C1 segment of cervical spinal cord (tissue), 14 donors: ENCODE measurements at places on chromosomes 2 and 18.

DNA sequence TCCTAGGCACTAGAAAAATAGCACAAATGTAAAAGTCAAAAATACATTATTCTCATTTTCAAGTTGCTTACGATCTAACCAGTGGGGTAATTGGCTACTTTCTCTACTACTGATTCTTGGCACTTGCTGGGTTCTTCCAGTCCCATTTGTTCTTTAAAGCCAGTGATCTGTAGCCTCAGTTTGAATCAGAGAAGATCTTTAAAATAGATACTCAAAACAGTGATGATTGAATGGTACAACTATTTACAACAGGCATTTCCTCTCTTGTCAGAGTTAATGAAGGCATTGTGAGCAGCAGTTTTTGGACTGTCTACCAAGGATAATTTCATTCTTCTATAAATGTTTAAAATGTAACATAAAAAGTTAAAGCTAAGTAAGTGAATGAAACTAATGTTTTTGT lies 128.3 kb upstream of the FSIP2 start:
- no peak for DNase-seq

DNA sequence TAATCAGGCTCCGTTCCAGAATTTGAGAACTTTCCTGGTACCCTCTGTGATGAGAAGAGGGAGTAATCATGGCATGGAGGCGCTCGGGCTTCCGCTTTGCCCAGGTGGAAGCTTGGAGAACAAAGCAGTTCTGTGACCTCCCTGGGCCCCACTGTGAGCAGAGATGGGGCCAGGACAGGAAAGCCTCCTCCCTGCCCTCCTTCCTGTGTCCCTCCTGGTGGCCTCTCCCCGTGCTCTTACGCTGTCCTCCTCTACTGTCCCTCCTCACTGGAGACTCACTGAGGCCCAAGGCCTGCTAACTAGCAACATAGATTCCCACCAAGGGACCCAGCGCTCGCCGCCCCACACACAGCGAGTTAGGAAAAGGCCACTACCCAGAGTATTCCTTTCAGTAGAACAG lies 119.8 kb downstream of the MAPK4 start:
- no peak for DNase-seq

DNA sequence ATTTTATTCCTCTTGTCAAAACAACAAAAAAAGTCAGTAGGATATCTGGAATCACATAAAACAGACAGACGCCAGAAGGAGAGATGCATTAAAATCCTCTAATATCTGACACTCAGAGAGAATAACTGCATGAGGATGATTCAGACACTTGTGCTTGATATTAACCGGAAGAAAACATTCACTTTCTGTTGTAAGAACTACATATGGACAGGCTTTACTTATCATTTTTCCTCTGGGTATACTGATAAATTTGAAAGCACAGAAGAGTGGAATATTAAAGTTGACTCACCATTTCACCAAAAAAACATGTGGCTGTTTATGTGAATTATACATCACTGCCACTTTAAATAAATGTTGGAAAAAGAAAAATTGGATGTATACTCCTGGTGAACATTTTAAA lies 589.1 kb upstream of the CDH2 start:
- DNase-seq: no peak

DNA sequence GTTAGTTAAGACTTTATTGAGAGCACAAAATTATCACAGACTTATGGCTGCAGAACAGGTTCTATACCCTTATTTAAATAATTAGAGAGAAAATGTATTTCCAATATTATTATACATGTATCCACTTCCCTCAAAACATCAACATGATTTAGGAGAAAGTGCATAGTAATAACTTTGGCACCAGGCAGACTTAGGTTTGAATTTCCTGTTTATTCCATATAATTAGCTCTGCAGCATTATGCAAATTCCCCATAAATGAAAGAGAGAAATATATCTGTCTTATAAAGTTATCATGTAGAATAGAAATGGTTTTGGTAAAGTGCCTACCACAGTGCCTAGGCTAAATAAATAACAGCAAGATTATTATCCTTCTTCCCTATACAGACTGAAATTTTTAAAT lies 15.3 kb downstream of the SCN9A start:
- DNase-seq: no peak

GRCh38 chr2:112839407-112840067 lies 3.0 kb upstream of the IL1B start:
- DNase-seq: no peak

GRCh38 chr2:140586379-140586778 lies 1544.4 kb downstream of the LRP1B start:
- no peak for DNase-seq

DNA sequence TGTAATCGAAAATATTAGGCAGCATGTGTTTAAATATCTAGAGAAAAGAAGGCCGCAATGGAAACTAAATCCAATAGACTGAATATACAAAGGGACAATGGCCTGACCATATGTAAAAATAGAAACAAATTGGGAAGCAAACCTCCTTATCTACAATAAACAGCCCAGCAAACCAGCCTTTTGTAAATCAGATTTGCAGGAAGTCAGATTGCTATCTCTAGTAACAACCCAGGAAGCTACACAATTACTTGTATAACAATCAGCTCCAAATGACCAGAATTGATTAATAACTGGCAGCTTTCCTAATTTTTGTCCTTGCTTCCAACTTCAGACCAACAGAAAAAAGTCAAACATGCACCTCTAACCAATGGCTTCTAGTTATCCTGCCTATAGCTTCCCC lies 860.0 kb downstream of the CPS1 start:
- no peak for DNase-seq

DNA sequence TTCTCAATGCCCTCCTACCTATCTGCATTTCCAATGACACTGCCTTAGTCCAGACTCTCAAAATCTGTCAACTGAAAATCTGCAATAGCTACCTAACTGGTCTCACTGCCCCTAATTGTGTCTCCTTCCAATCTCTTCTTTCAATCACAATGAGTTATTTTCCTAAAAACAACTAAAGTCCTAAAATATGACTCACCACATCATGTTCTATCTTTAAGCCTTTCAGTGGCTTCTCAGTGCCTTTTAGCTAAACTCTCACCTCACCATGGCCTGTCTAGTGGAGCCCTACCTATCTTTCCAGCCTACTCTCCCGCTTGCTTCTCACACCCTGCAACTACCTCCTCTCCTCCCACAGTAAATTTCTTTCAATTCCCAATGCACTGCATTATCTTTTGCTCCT lies 220.9 kb upstream of the PKDCC start:
- no peak for DNase-seq

DNA sequence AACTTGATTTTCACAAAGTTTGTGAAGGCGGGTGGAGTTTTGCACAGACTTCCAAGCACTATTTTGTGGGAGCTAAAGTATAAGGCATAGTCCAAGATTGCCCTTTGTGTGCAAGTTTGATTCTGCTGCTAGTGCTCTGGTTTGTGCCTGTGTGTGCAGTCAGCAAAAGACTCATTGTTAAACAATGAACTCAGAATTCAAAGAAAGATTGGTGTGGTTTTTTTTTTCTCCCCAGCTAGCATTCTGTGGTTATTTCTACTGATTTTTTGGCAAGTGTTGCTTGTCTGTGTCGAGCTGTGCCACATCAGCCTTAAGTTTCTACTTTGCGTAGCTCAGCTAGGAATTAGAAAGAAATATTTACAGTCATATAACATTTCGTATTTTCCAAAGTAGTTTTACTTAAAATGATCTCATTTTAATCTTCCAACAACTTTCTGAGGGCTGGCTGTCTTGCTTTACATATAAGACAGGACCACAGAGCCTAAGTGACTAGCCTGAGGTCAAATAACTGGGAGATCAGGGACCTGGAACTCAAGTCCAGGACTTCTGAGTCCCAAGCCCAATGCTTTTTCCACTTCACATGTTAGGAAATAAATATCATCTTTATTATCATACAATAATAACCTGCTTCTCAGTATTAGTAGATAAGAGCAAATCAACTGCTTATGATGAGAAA lies 69.8 kb downstream of the BABAM2 start:
- no peak for DNase-seq

GRCh38 chr2:242022550-242023290 lies 153.2 kb downstream of the RTP5 start:
- no peak for DNase-seq

DNA sequence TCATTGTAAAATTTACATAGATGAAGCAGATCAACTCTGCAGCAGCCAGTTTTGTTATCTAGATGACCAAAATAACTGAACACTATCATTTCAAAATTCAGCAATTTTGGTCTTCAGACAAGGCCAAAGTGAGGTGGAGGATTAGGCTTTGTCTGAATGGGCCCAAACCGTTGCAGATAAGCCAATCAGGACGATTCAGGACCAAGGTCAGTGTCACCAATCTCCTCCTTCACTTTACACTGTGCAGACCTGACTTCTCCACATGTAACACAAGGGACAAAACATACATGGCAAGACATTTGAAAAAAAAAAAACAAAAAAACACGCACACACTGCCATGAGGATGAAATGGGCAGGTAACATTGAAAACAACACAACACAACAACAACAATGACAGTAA lies 211.2 kb downstream of the NAPG start:
- no peak for DNase-seq
